ENCODE measurements at places on chromosomes 4 and X.
A peak's percentile ranks its signal among the peaks of the same experiment; 100 is the strongest.

- DNase-seq = no peak
These were observed 10.9 kb downstream of the NFKB1 start for GRCh38 chr4:102511830-102512605.

DNA sequence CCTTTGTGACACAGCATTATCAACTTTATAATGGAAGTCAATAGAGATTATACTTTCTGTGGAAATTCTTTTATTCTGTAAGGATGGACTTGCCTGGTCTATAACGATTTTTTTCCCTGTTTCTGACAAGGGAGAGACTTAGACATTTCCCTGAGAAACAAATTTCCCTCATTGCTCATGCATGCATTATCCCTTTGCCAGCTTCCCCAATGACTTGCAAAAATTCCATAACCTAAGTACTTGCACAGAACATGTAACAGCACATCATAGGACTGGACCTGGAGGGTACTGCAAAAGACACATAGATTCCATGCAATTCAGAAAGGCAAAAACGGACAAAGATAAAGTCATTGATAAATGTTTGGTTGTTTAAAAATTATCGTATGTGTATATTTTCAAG, 166.7 kb downstream of the FHIP1A start:
- DNase-seq = no peak

- DNase-seq = no peak
These were observed 43.7 kb downstream of the BBS12 start for GRCh38 chr4:122775987-122776836.

- peak; percentile 76 for DNase-seq
These were observed 1.3 kb upstream of the FAT4 start for GRCh38 chr4:125313497-125313896.

DNA sequence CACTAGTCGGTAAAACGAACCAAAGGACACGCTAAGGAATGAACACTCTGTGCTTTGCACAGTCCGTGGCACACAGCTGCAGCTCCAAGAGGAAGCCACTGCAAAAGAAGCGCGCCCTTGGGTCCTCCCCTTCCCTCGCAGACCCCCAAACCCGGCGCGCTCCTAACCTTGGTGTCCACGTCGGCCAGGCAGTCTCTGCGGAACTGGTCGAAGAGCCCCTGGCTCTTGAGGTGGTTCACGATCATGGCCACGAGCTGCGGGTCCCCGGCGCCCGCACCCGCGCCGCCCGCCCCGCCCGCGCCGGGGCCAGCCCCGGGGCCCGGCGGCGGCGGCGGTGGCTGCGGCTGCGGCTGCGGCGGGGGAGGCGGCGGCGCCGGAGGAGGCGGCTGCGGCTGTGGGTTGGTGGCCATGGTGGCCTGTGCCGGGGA, 333 bp downstream of the BOD1L1 start:
- no peak for DNase-seq

- no peak for DNase-seq
These were observed 1.5 kb downstream of the TSPAN5 start for GRCh38 chr4:98656886-98657285.

- no peak for DNase-seq
These were observed 20.5 kb upstream of the DHRSX start for GRCh38 chrX:2521092-2521926.

- no peak for DNase-seq
These were observed 236.1 kb downstream of the SPRY1 start for GRCh38 chr4:123632693-123633030.

GRCh38 chr4:14853176-14853943, 148.9 kb upstream of the CPEB2 start:
- no peak for DNase-seq

- no peak for DNase-seq
These were observed 38.3 kb downstream of the SLC10A6 start for GRCh38 chr4:86810847-86811246.

GRCh38 chr4:53991821-53992220, 72.6 kb downstream of the CHIC2 start:
- no peak for DNase-seq
